Foreskin keratinocyte (primary cell): ENCODE measurements at places on chromosomes 4 and X.

- no peak for DNase-seq
Measured at GRCh38 chr4:31947101-31947500, 1226.9 kb downstream of the PCDH7 start.

- peak; percentile 70 for DNase-seq
Measured at GRCh38 chr4:183355405-183355804, 33.2 kb upstream of the CLDN24 start.

DNA sequence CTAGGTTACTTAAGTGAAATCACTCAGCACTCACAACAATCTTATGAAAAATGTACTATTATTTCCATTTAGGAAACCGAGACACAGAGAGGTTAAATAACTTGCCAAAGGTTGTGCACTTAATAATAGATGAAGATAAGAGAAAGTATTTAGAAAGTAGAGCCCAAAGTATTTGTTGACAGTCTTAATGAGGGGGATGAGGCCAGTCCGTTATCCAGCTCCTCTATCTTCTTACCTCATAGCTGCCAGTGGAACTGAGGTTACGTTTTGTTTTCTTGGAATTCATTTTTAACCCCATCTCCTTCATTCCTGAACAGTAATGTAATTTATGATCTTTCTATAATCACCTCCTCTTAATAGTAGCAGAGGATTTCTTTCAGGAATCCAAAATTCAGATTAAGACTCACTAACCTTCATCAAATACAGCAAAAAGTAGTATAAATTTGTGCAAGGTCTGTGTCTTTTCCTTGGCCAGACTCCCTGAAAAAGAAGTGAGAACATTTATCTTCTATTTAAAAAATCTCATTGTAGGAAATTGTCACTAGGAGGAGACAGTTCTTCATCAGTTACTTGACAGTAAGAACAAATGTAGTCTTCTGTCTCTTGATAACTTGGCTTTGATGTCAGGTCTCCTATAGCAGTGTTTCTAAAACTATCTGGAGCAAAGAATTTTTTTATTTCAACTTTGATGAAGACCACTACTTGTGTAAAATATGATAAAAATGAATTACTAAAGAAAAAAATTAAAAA lies 35.5 kb downstream of the F8 start:
- DNase-seq: peak; percentile 0

- DNase-seq: no peak
Measured at GRCh38 chr4:47413521-47413920, 50.0 kb downstream of the COMMD8 start.

GRCh38 chrX:132092439-132093065 lies 35.3 kb downstream of the FRMD7 start:
- DNase-seq: peak; percentile 42

- no peak for DNase-seq
Measured at GRCh38 chr4:146053891-146054290, 115.3 kb upstream of the ZNF827 start.

GRCh38 chr4:140884431-140885058 lies 128.4 kb upstream of the TBC1D9 start:
- peak; percentile 52 for DNase-seq

DNA sequence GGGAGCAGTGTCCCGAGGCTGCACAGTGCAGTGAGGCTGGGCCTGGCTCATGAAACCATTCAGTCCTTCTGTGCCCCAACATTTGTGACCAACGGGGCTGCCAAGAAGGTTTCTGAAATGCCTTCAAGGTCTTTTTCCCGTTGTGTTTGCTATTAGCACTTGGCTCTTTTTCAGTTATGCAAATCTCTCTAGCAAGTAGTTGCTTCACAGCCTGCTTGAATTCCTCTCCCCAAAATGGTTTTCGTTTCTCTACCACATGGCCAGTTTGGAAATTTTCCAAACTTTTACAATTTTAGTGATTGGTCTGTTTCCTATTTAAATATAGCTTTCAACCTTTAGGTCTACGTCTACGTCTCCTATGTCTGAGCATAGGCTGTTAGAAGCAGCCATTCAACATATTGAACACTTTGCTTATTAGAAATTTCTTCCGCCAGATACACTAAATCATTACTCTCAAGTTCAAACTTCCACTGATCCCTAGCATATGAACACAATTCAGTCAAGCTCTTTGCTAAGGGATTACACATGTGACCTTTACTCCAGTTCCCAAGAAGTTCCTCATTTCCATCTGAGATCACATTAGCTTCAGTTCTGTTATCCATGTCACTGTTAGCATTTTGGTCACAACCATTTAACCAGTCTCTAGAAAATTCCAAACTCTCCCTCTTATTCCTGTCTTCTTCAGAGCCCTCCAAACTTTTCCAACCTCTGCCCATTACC lies 901.8 kb downstream of the GLUD2 start:
- DNase-seq: no peak
